ENCODE measurements at places on chromosomes 12 and 14.

DNA sequence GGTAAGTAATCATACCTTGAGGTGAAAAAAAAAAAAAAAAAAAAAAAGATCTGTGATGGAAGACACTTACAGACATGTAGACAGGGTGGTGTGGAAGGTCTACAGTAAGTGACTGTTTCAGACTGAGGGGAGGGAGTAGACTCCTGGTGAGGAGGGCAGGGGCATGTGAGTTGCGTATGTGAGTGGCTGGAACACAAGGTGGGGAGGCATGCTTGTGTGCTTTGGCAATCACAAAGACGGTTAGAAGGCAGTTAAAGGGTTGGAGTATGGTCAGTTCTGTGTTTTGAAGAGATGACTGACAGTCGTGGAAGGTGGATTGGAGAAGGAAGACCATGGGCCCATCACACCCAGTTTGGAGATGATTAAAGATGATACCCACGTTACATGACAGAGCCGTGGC lies 65.2 kb downstream of the ETV6 start:
- no peak for DNase-seq

DNA sequence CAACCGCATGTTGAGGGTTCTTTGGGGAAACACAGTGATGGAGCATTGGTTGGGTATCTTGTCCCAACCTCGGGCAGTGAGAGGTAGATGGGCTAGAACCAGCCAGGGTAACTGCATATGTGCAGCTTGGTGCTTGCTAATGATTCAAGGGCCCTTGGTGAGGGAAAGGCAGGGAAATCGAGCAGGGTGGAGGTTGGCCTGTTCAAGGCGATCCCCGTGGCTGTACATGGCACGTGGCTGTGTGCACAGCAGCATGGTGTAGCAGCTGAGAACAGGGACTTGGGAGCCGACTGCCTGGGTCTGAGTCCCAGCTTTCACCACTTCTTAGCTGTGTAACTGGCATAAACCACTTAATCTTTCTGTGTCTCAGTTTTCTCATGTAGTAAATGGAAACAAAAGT lies 45.5 kb upstream of the OAS1 start:
- DNase-seq, result no peak

DNA sequence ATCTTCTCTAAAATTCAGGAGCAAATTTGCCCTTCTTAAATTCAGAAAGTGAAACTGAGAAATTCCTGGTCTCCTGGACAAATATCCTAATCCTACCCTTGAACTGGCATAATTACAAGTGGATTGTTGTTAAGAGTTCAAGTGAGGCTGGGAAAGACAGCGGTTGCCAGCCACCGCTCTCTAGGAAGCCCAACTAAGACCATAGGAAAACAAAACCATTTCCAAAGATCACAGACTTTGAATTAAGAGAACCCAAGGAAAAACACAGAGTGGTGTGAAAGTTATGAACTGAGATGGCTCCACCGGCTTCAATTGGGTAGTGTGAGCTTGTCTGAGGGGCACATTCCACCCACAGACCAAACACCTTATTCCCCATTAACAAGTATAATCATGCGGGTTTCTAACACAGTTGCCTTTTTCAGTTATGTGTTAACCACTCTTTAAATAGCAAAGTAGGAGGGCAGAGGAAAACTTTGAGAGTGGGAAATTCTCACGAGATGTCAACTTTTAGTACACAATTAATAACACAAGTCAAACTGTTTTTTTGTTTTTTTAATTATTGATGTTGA lies 1628.8 kb upstream of the SEL1L start:
- DNase-seq, result no peak

GRCh38 chr12:89433634-89434033 lies 81.3 kb upstream of the DUSP6 start:
- DNase-seq, result no peak

- DNase-seq, result no peak
Observed at GRCh38 chr12:21568115-21568514, 36.5 kb downstream of the GYS2 start.

GRCh38 chr12:124750787-124751471 lies 112.7 kb downstream of the SCARB1 start:
- DNase-seq, result no peak

DNA sequence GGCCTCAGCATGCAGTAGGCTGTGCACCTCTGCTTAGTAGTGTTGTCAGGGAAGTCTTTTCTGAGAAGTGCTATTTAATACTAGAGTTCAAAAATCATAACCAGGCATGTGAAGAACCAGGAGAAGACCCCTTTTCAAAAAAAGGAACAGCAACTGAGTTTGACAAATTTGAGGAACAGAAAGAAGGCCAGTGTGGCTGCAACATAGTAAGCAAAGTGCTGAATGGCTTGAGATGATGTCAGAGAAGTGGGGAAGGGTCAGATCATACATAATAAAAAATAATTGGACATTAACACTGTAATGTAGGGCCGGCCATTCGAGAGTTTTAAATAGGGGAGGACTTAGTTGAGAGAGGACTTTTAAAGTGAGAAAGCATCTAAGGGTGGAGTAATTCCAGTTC lies 11.1 kb upstream of the CNTN1 start:
- no peak for DNase-seq

DNA sequence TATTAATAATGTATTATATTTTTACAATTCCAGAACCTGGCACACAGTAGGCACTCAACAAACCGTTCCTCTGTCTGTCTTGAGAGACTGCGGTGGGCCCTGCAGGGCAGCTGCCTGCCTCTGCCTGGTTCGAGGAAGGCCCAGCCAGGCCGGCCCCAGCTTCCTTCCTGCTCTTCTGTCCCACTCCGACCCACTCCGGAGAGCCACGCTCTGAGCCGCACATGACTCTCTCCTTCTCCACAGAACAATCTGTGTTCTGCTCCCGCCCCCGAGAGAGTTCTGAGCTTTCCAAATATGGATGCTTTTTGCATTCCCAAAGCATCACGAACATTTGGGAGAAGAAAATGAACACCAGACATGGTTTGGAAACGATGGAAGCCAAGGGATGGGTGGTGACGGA lies 57.3 kb downstream of the TTC7B start:
- DNase-seq, result no peak

GRCh38 chr14:104385531-104386101 lies 193.9 kb upstream of the C14orf180 start:
- DNase-seq, result no peak

DNA sequence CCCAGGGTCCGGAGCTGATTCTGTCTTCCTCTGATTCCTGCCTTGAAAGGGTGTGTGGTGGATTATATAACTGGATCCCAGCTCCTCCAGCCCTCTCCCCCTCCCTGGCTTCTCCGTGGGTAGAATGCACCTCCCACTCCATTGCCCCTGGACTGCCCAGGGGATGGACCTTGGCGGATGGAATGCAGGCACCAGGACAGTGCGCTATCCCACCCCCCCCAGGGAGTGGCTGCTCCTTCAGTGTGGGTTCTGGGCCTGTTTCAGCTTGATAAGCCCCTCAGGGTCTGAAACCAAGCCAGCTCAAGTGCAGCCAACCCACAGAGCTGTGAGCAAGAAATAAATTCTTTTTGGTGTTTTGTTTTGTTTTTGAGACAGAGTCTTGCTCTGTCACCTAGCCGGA lies 112.4 kb upstream of the TMEM132D start:
- no peak for DNase-seq

- no peak for DNase-seq
Observed at GRCh38 chr12:124480469-124481256, 86.7 kb downstream of the NCOR2 start.

DNA sequence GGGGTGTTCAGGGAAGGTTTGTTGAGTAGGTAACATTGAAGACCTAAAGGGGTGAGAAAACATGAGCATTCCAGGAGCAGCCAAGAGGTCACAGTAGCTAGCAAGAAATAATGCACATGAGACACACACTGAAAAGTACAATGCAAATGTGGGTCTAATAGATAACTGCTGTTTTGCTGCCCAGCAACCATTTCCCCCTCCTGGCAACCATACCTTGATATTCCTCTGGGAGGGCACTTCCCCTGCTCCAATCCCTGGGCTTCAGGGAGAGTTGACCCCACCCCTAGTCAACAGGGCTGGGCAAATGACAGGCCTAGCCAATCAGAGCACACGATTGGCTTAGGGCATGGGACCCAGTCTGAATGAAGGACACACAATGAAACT lies 8.5 kb upstream of the ACTN1 start:
- no peak for DNase-seq

- DNase-seq, result no peak
Observed at GRCh38 chr14:47710581-47710980, 35.2 kb upstream of the MDGA2 start.

- no peak for DNase-seq
Observed at GRCh38 chr12:108319277-108320234, 19.6 kb downstream of the CMKLR1 start.

DNA sequence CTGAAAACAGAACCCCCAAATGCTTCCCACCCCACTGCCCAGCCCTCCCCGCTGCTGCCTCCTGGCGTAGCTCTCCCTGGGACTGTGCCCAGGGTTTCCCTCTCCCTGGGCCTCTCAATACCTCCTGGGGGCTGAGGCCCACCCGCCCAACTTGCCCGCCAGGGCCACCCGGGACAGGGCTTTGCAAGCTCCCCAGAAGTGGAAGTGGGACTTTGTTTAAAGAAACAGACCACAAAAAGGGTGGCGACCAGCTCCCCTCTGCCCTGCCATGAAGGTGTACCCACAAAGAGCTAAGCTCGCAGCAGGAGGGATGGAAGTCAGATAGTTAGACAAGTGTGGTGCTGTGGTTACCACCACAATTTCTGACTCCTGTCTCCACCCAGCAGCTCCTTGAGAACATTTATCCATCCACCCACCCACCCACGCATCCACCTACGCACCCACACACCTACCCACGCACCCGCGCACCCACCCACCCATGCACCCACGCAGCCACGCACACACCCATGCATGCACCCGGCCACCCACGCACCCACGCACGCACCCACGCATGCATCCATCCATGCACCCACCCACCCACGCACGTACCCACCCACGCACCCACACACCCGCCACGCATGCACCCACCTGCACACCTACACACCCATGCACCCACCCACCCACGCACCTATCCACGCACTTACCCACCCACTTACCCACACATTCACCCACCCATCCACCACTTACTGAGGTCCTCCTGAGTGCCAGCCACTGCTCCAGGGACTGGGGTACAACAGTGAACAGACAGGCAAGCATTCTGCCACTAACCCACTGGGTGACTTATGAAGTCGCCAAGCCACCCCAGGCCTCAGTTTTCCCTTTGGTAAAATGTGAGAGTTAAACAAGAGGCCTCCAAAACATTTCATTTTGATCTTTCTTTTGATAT lies 127.3 kb downstream of the SCARB1 start:
- no peak for DNase-seq

GRCh38 chr12:40325349-40325960 lies 100.7 kb downstream of the LRRK2 start:
- no peak for DNase-seq

- DNase-seq, result no peak
Observed at GRCh38 chr12:93461503-93461902, 5.8 kb upstream of the MRPL42 start.

DNA sequence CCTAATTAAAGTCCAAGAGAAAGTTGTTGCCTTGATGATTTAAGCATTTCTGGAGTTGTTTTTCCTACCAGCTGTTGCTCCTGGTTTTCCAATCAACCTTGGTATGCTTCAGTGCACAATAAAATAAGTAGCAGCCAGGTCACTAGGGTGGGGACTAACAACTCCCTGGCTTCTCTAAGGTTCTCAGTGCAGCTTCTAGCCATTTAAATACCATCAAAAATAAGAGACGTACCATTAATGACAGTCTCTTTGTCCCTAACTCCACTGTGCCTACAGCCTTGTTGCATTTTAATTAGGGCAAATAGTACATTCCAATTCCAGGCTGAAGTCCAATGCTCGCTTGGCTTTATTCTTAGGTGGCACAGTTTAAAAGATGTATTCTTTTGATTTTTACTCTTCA lies 11.8 kb downstream of the STON2 start:
- DNase-seq, result no peak

- no peak for DNase-seq
Observed at GRCh38 chr12:81150382-81150781, 72.5 kb downstream of the ACSS3 start.

- DNase-seq, result no peak
Observed at GRCh38 chr12:113049976-113050742, 6.4 kb upstream of the DTX1 start.

- no peak for DNase-seq
Observed at GRCh38 chr14:61803755-61804154, 41.5 kb downstream of the SNAPC1 start.

DNA sequence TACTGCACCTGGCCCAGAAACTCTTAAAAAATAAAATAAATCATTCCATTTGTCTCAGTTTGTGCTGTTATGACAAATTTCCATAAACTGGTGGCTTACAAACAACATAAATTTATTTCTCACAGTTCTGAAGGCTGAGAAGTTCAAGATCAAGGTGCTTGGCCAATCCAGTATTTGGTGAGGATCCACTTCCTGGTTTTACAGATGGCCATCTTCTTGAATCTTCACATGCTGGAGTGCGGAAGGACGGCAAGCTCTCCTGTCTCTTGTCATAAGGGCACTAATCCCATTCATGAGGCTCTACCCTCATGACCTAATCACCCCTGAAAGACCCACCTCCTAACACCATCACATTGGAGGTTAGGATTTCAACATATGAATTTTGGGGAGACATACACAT lies 29.9 kb upstream of the MYBPC1 start:
- DNase-seq, result no peak

- DNase-seq, result no peak
Observed at GRCh38 chr14:99272899-99273765, 1.1 kb upstream of the BCL11B start.

DNA sequence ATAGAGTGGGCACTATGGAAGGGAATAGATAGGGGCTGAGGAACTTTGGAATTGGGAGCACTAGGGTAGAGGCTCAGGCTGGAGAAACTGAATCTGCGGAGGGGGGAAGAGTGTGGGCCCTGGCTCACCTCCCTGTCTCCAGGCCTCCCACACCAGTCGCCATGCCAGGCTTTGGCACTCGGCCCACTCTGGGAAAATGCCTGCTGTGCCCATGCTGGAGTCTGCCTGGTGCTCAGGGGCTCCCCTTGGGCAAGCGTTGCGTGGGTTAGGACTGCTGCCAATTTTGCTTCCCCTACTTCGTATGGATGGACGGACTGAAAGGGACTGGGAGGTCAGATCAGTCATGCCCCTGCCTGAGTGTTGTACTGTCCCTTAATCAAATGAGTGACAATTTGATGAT lies 34.6 kb upstream of the CISTR start:
- DNase-seq, result no peak

GRCh38 chr12:27060740-27061139 lies 21.6 kb downstream of the C12orf71 start:
- DNase-seq, result no peak

DNA sequence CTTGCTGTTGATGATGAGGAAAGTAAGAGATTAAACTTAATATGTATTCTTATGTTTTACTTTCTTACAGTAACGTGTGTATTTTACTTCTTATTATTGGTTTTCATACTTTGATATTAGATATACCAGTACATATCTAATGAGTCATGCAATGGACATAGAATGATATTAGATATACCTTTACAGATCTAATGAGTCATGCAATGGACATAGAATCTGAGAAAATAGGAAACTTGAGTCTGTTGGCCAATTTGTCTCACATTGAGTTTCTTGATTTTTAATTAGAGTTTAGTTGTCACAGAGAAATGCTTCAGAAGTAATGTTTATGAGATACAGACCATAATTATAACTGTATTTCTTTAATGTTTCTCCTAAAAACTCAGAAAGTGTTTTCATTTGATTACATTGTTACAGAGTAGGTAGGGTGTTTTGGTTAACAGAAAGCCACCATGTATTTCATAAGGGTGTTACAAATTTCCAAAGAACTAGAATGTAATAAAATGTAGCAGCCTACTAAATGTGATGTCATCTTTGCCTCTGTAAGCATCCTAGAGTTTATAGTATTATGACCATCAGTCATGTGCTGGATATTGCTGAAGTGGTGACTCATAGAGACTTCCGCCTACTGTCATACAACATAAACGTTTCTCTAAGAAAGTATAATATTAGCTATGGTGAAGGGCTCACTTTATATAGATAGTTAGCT lies 3.0 kb downstream of the GAS2L3 start:
- DNase-seq, result no peak
